ENCODE measurements at places on chromosomes 13 and 19.

- no peak overlapping the region for H3K27ac ChIP-seq
- no peaks in the 10 kb centered on the region for H3K4me1 ChIP-seq
- H3K36me3 ChIP-seq = no peaks in the 10 kb centered on the region
- no peaks in the 10 kb centered on the region for H3K27me3 ChIP-seq
- H3K4me3 ChIP-seq = no peak overlapping the region
These were observed 42.4 kb downstream of the UQCRFS1 start for GRCh38 chr19:29170554-29170953.

DNA sequence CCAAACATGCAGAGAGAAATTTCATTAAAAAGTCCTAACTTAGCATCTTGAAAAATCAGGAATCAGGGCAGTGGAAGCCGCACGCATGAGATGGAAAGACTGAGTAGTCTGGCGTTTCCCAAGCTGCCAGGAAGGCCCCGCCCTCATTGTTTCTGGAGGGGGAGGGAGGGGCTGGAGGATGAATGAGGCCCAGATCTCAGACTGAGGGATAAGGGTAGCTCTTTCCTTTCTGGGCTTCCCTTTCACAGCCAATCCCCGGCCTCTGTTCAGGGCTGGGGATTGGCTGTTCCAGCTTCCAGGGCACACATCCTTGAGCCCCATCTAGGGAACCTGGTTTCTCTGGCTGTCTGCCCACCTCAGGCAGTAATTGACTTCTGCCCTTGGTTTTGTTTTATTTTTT, 7.3 kb downstream of the C19orf53 start:
- H3K36me3 ChIP-seq = peaks cover 27% of the 10 kb centered on the region
- H3K4me1 ChIP-seq = peaks cover 25% of the 10 kb centered on the region
- H3K4me3 ChIP-seq = no peak overlapping the region
- peak overlapping the region; percentile 66 for H3K27ac ChIP-seq

DNA sequence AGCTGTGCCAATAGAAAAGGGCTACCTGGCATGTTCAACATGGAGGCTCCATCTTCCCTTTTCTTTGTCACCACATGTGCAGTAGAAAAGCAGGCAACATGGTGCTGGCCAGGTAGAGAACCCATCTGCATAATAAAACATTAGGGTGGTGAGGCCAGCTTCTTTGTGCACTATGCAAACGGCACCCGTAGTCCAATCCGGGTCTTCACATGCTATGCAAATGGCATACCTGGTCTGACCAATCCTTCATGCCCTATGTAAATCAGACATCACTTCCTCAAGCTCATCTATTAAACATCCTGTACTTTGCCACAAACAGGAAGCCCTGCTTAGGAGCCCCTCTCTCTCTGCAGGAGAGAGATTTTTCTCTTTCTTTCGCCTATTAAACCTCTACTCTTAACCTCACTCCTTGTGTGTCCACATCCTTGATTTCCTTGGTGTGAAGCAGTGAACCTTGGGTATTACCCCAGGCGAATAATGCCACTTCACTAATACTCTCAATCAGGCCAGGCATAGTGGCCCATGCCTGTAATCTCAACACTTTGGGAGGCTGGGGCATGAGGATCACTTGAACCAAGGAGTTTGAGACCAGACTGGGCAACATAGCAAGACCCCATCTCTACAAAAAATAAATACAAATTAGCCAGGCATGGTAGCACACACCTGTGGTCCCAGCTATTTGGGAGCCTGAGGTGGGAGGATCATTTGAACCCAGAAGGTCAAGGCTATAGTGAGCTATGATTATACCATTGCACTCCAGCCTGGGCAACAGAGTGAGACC, 111.3 kb upstream of the MRI1 start:
- no peaks in the 10 kb centered on the region for H3K27me3 ChIP-seq
- no peak for DNase-seq
- no peak overlapping the region for H3K4me3 ChIP-seq
- no peaks in the 10 kb centered on the region for H3K4me1 ChIP-seq

DNA sequence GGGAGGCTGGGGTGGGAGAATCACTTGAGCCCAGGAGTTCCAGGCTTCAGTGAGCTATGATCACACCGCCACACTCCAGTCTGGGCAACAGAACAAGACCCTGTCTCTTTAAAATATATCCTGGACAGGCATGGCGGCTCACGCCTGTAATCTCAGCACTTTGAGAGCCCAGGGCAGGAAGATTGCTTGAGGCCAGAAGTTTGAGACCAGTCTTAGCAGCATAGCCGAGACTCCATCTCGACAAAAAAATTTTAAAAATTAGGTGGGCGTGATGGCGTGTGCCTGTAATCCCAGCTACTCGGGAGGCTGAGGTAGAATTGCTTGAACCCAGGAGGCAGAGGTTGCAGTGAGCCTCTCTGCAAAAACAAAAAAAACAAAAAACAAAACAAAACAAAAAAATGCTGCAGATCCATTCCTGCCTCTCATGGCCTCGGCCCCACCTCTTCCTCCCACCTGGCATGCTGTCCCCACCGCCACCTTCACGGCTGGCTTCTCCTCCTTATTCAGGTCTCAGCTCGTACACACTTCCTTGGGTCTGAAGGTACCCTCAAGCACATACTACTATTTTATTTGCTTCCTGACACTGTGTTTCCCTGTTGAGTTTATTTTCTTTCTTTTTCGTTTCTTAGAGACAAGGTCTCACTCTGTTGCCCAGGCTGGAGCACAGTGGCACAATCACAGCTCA, 5.3 kb downstream of the RFX1 start:
- H3K4me1 ChIP-seq = peaks cover 31% of the 10 kb centered on the region
- H3K27ac ChIP-seq = no peak overlapping the region
- no peaks in the 10 kb centered on the region for H3K27me3 ChIP-seq
- DNase-seq = no peak
- no peak overlapping the region for H3K4me3 ChIP-seq

GRCh38 chr19:18847549-18848463, 16.0 kb downstream of the UPF1 start:
- H3K27ac ChIP-seq = peak overlapping the region; percentile 92
- H3K27me3 ChIP-seq = no peaks in the 10 kb centered on the region
- DNase-seq = no peak
- H3K4me3 ChIP-seq = no peak overlapping the region

DNA sequence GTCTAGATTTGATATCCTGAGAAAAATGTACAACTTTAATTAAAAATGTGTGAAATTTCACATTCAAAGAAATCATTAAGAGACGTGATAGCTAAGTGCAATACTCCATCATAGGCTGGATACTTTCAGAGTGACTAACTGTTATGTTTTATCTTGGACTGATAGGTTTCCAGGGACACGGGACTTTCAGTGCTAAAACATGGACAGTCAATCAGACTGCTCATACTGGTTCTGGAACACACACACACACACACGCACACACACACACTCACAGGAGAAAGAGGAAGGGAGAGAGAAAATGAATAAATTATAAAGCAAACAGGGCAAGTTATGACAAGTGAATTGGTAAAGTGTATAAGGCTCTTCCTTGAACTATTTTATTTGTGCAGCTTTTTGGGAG, 955.9 kb downstream of the SLITRK5 start:
- no peak overlapping the region for H3K4me3 ChIP-seq
- no peak for DNase-seq
- no peaks in the 10 kb centered on the region for H3K36me3 ChIP-seq

GRCh38 chr19:3094601-3095440, 659 bp downstream of the GNA11 start:
- peaks cover 53% of the 10 kb centered on the region for H3K4me1 ChIP-seq
- peak overlapping the region; percentile 78 for H3K27ac ChIP-seq
- H3K4me3 ChIP-seq = peak overlapping the region; percentile 93

GRCh38 chr13:101058841-101059240, 357.5 kb downstream of the NALCN start:
- H3K27ac ChIP-seq = no peak overlapping the region
- no peak for DNase-seq
- no peaks in the 10 kb centered on the region for H3K36me3 ChIP-seq
- H3K4me1 ChIP-seq = no peaks in the 10 kb centered on the region
- H3K4me3 ChIP-seq = no peak overlapping the region

DNA sequence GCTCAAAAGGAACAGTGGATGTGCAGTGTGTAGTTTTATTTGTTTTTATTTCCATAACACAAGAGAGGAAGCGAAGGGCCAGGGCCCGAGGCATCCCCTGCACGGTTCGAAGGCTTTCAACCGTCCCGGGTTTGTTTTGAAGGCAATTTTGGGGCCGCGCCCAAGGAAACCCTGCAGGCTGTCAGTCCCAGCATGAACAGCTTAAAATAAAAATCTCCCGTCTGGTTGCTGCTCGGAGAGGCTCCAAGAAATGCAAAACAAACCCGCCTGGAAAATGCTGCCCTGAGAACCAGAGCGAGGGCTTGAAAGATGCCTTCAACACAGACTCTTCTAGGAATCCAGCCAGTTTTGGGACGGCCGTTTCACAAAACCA, 16.0 kb downstream of the LSM4 start:
- H3K27ac ChIP-seq = peak overlapping the region; percentile 98
- no peak for DNase-seq
- no peak overlapping the region for H3K4me3 ChIP-seq
- H3K27me3 ChIP-seq = no peaks in the 10 kb centered on the region

- no peak for DNase-seq
- no peaks in the 10 kb centered on the region for H3K36me3 ChIP-seq
- H3K4me3 ChIP-seq = no peak overlapping the region
- no peak overlapping the region for H3K27ac ChIP-seq
- peaks cover 11% of the 10 kb centered on the region for H3K4me1 ChIP-seq
- no peaks in the 10 kb centered on the region for H3K27me3 ChIP-seq
These were observed 1.3 kb downstream of the APOC2 start for GRCh38 chr19:44947041-44947581.

DNA sequence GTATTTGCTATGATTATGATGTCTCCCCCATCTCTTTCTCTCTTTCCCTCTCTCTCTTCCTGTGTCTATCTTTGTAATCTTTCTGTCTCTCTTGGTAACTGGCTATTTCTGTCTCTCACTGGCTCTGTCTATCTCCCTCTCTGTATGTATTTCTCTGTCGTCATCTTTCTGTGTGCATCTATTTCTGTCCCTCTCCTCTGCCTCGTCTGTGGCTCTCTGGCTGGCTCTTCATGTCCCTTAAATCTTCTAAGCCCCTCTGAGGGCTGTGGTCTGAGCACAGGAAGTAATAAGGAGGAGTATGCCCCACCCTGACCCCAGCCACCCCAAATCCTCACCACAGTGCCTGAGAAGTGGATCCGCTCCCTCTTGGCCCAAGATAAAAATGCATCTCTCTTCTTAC, 104.4 kb downstream of the DNAJC15 start:
- no peaks in the 10 kb centered on the region for H3K36me3 ChIP-seq
- H3K4me3 ChIP-seq = no peak overlapping the region
- DNase-seq = no peak

DNA sequence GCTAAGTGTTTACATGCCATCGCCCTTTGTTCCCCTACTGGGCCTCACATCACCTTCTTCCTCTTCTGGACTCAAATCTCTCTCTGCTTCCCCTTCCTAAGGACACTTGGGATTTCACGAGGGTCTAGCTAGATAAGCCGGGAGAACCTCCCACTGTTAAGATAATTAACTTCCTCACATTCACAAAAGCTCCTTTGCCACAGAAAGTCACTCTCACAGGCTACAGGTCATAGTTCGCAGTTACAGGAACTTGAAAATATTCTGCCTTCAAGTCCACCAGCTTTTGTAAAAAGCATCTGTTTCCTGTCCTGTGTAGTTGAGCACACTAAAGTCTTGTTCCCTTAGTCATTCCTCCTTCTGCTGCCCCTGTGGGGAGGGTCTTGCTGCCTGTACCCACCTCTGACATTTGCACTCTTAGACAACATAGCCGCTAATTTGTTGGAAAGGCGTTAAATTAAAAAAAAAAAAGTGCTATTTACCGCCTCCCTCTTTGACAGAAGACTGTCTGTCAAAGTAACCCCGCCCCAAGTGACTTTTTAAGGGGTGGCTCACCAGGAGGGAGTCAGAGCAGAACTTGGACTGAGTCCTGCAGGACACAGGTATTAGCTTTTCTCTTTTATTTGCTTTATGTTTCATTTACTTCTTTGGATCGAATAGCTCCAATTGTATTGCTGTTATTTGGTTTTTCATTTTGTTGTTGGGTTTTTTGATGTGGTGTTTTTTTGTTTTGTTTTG, 26.8 kb upstream of the CEACAM21 start:
- DNase-seq = no peak
- no peaks in the 10 kb centered on the region for H3K36me3 ChIP-seq
- H3K27ac ChIP-seq = peak overlapping the region; percentile 44
- no peaks in the 10 kb centered on the region for H3K4me1 ChIP-seq
- H3K4me3 ChIP-seq = no peak overlapping the region

GRCh38 chr13:110109910-110110309, 197.0 kb downstream of the COL4A1 start:
- peak; percentile 70 for DNase-seq
- peak overlapping the region; percentile 73 for H3K27ac ChIP-seq
- no peaks in the 10 kb centered on the region for H3K36me3 ChIP-seq
- H3K4me3 ChIP-seq = no peak overlapping the region

- H3K27me3 ChIP-seq = no peaks in the 10 kb centered on the region
- no peak overlapping the region for H3K27ac ChIP-seq
- no peak overlapping the region for H3K4me3 ChIP-seq
- no peaks in the 10 kb centered on the region for H3K36me3 ChIP-seq
These were observed 23.4 kb downstream of the DGKH start for GRCh38 chr13:42071672-42072419.

- DNase-seq = peak; percentile 100
- peak within 1 kb of the TSS; percentile 100 for H3K27ac ChIP-seq
- peaks cover 28% of the 10 kb centered on the region for H3K36me3 ChIP-seq
- H3K27me3 ChIP-seq = no peaks in the 10 kb centered on the region
- H3K4me1 ChIP-seq = peaks cover 53% of the 10 kb centered on the region
These were observed at the start of gene HNRNPL for GRCh38 chr19:38849860-38850435. Gene HNRNPL, minus strand, starts transcription at chr19:38849986. Its CDS starts 20 bp downstream, at chr19:38849966.

DNA sequence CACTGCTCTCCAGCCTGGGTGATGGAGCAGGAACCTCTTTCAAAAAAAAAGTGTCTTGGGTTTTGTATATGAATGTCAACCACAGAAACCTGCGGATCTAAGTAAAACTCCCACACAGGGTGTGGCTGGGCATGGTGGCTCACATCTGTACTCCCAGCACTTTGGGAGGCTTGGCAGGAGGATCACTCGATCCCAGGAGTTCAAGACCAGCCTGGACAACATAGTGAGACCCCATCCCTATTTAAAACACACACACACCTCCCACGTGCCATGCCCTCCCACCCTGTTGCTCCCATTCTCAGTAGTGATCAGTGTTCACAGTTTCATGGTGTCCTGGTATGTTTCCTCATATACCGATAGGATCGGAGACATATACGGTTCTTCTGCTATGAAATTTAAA, 9.2 kb downstream of the TMED1 start:
- no peak for DNase-seq
- H3K36me3 ChIP-seq = no peaks in the 10 kb centered on the region
- no peak overlapping the region for H3K27ac ChIP-seq
- H3K4me3 ChIP-seq = no peak overlapping the region
- H3K27me3 ChIP-seq = no peaks in the 10 kb centered on the region

DNA sequence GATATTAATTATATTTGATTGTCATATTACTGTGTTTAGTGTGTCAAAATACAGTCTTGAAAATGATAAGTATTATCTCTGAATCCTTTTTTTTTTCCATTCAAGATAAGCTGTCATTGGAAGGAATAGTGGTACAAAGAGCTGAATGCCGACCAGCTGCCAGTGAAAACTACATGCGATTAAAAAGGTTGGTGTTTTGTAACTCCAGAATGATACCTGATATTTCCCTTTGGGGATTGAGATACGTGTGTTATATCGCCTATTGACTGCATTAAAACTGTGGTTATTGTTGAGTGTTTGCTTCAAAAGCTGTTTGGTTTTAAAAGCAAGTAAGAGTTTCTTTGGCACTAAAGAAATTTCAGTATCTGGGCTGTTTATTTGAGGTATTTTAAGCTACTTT, 6.5 kb upstream of the KCTD4 start:
- peaks cover 27% of the 10 kb centered on the region for H3K4me1 ChIP-seq
- peaks cover 4% of the 10 kb centered on the region for H3K36me3 ChIP-seq
- no peaks in the 10 kb centered on the region for H3K27me3 ChIP-seq
- H3K27ac ChIP-seq = peak overlapping the region; percentile 27

GRCh38 chr13:26836626-26837025, 76.0 kb upstream of the GPR12 start:
- H3K4me3 ChIP-seq = no peak overlapping the region
- no peak for DNase-seq
- no peaks in the 10 kb centered on the region for H3K27me3 ChIP-seq
- H3K27ac ChIP-seq = no peak overlapping the region
- no peaks in the 10 kb centered on the region for H3K36me3 ChIP-seq

All from vagina (tissue), 2 donors.